ENCODE measurements at places on chromosomes 6 and 20.
A peak's percentile ranks its signal among the peaks of the same experiment; 100 is the strongest.

- peak; percentile 81 for DNase-seq
These were observed 30.4 kb downstream of the ZC3H12D start for GRCh38 chr6:149454346-149454848.

DNA sequence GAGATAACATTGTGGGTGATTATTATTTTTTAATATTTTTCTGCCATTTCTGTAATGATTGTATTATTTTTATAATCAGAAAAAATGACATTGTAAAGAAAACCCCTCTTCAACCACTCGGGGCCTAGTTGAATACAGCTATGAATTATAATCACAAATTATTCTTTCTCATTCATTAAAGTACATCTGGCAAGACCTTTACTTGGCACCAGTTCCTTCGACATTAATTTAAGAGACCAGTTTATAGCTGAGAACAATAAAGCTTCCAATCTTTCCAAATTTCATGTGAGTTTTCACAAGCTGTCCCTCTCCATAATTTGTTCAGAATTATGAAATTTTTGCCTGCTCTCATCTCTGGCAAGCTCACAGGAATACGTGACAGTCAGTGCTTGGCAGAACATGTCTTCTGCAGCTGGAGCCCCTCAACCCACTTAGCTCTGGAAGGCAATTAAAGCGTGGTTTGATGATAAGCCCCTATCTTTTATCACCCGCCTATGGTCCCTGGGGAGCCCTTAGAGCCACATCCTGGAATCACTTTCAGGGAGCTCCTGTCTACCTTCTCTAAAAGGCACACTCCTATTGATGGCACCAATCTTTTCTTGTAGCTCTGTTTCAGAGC is 237.2 kb upstream of the PRND start:
- DNase-seq, result no peak

DNA sequence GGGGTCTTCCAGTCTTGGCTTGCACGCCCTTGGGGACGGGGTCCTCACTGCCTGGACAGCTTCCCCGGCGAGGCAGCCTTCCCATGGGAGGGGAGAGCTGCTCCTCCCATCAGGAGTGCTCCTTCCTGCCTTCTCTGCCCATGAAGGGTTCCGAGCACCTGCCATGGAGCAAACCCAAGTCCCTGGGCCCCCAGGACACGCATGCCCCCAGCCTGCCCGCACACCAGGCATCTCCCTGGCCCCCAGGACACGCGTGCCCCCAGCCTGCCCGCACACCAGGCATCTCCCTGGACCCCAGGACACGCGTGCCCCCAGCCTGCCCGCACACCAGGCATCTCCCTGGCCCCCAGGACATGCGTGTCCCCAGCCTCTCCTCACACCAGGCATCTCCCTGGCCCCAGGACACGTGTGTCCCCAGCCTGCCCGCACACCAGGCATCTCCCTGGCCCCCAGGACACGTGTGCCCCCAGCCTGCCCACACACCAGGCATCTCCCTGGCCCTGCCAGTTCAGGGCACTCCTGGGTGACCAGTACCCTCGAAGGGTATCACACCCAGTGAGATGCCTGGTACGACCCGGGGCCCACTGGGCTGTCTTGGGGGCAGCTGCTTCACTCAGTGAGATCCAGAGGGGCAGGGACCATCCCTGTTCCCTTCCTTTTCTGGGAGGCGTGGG is 21.7 kb downstream of the COL20A1 start:
- DNase-seq, result no peak

DNA sequence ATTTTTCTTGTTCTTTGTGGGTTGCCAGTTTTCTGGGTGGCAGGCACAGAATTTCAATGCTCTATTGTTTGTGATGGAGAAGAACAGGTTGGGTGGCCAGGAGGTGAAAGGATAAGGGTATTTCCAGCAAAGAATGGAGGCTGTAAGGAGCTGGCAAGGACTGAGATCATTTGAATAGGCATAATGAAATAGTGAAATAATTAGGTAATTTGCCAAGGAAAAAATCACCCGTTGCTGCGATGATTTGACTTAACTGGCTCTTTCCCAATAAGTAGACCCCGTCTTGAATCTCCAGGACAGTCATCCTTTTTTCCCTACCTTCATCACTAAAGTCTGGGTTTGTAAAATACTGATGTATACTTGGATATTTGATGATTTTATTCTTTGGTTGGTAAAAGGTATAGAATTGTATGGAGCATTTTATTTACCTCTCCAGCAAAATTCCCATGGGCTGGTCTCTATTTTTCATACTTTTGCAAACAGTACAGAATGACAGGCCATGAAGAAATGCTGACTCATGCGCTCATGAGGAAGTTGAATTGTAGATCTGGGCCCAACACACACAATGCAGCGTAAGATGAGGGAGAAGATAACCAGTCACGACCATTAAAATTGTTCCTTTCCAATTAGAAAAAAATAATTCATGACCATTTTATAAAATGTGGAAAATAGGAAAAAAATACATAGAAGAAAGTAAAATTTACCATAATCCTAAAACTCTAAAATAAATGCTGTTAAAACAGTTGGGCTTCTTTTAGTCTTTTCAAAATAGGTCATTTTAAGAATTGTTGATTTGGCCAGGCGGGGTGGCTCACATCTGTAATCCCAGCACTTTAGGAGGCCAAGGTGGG is 2.4 kb upstream of the GCNT2 start:
- no peak for DNase-seq

DNA sequence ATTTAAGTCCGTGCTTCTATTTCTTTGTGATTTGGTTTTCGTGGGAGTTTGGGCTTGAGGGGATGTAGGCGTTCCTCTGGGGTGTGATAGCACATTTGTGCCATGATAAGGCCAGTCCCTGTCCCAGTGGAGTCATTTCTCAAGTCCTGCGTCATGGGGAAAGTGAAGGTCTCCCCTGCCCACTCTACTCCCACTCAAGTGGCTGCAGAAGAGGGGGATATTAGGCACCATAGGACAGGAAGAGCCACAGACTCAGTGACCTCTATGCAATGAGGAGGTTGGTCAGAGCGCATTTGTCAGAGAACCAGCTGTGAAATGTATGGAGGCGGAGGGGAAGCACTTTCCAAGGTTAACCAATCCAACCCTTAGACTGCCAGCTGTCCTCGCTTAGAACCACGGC is 51.9 kb upstream of the EDN1 start:
- no peak for DNase-seq

DNA sequence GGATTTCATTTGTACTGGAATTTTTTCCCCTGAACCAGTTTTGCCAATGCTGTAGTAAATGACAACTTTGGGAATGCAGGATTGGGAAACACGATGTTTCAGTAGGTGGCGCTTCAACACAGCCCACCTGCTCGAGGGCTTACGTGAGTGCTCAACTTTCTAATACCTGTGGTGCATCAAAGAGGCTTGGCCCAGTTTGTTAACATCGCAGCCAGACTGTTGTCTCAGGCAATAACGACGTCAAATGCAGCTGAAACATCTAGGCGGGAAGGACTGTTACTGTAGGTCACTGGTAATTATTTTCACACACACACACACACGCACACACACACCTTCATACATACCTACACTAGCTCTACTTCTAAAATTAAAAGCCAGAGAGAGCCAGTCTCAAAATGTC is 815.5 kb upstream of the SLC35B3 start:
- no peak for DNase-seq

DNA sequence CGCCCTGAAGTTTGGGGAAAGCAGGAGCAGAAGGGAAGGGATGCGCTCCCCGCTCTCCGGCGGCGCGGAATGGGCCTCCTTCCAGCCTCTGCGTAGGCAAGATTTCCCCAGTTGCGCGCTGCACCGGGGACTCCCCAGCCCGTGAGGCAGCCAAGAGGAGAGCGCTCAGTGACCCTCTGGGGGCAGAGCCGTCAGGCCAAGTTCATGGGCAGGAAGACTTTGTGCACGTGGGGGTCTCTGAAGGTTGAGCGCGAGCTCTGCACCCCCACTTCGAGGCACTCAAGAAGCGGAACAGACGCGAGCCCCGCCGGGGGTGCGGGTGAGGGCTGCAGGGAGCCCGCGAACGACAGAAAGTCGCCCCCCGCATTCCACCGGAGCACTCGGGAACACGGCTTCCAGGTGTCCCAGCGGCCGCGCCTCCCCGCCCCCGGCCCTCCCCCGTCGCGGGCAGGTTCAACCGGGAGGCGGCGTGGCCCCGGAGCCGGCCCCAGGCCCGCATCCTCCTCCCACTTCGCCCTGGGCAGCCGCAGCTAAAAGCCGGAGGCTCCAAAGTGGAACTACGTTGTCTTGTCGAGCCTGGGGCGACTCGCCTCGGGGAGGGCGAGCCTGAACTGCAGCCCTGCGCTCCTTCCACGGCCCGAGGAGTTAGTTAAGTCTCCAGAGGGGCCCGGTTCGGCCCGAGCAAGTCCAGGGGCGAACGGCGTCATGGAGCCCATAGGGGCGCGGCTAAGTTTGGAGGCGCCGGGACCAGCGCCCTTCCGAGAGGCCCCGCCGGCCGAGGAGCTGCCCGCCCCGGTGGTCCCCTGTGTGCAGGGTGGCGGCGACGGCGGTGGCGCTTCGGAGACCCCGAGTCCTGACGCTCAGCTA is at the start of gene PPP1R3G:
PPP1R3G (plus strand) TSS at position 561 of the 867 bp plus-strand sequence; CDS start at position 706, 145 bp downstream.
- peak; percentile 28 for DNase-seq

- no peak for DNase-seq
These were observed 154.9 kb upstream of the FERMT1 start for GRCh38 chr20:6277661-6278240.
